Stimulated activated CD8-positive, alpha-beta memory T cell treated with anti-CD3 and anti-CD28 coated beads, Interleukin-2, amount 100 ng/mL, for 48 hours (primary cell): ENCODE measurements at places on chromosomes 2 and 18.

DNA sequence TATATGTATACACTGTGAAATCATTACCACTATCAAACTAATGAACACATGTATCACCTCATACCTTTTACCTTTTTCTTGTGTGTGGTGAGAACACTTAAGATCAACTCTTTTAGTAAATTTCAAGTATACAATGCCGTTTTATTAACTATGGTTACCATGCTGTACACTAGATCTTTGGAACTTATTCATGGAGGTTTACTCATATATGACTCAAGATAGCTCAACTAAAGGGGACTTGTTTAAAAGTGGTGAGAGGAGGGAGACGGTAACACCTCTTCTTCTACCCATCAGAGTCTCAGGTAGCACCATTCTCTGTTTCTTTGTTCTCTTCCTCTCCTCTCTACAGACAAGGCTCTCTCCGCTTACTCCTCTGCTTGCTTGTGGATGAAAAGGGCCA is 36.1 kb upstream of the TMEM178A start:
- no peak for DNase-seq

GRCh38 chr2:175575346-175576258 is 394.1 kb upstream of the ATP5MC3 start:
- DNase-seq, result no peak

GRCh38 chr2:237180987-237181386 is 95.3 kb downstream of the COPS8 start:
- no peak for DNase-seq

GRCh38 chr18:47108998-47109405 is 41.3 kb downstream of the HDHD2 start:
- no peak for DNase-seq

- DNase-seq, result no peak
Measured at GRCh38 chr2:170814533-170815230, 2.0 kb upstream of the GAD1 start.

DNA sequence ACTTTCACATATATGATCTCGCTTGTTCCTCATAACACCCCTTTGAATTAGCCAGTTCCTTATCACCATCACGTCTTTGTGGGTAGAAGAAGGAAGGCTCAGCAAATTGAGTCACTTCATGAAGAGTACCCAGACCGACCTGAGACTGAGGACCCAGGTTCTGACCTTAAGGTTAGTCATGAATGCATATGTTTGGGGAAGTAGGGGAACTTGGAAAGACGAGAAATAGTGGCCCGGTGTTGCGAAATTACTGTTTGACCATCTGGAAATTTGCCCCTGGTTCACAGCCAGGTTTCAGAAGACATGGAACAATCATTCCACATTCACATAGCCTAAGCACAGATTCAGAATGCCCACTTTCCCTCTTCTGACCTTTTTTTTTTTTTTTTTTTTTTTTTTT is 59.8 kb downstream of the MEIS1 start:
- DNase-seq, result no peak

DNA sequence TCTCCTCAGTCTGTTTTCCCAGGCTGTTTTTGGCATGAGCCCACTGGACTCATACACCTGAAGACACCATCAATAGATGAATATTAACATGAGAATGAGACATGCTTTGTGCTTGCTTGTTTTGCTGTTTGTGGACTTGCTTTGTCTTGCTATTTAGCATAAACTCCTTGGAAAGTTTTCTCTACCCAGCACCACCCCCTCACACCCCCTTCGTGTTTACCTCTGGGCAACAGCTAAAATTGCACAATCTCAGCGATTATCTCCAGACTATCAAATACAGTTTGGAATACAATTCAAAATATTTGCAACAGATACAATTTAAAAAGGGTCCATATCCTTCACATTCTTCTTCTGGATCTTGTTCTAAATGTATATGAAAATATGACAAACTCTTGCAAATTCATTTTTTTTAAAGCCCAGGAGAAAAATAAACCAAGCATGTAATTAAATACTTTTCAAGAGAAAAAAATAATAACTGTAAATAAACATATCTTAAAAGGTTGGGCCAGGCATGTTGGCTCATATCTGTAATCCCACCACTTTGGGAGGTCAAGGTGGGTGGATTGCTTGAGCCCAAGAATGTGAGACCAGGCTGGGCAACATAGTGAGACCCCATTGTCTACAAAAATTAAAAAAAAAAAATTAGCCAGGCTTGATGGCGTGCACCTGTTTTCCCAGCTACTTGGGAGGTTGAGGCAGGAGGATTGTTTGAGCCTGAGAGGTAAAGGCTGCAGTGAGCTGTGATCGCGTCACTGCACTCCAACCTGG is 32.3 kb upstream of the PMAIP1 start:
- no peak for DNase-seq

- DNase-seq, result no peak
Measured at GRCh38 chr2:68588589-68588988, 54.8 kb upstream of the PROKR1 start.

- no peak for DNase-seq
Measured at GRCh38 chr2:10272464-10272863, 30.2 kb upstream of the HPCAL1 start.

DNA sequence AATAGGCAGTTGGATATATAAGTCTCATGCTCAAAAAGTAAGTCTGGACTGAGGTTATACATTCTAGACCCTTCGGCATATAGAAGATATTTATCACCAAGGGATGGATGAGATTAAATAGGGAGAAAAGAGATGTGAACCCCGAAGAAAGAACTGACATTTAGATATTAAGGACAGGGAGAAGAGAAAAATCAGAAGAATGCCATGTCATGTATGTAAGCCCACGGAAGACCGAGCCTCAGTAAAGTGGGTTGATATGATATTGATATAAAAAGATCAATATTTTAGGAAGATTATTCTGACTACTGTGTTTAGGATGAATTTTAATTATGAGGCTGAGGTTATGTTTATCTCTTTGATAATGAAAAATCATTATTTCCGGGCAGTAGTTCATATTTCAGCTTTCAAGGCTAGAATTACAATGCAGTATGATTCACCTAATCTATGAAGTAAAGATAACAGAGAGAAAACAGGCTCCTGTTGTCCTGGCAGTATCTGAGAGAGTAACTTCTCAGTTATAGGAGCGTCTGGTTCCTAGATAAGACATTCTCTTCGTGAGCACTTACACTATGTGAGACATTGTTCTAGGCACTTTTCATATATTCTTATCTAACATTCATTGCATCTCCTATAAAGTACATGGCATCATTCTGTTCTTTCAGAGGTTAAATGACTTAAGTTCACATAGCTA is 83.0 kb downstream of the UBR3 start:
- no peak for DNase-seq

DNA sequence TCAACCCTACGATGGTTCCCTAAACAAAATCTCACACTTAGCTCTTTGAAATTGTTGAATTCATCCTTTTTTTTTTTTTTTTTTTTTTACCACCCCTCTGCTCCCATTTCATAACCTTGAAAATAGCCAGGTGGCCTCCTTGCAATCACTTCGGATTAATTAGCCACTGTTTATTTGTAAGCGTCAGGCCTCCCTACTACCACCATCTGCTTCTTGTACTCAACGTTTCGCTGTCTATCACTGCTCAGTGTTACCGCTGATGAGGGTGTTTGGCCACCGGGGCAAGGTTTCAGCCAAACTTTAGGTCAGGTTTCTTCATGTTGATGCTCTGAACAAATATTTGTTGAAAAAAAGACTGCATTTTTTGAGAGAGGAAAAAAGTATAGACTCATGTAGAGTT is 183.2 kb downstream of the EPHA4 start:
- DNase-seq, result no peak

DNA sequence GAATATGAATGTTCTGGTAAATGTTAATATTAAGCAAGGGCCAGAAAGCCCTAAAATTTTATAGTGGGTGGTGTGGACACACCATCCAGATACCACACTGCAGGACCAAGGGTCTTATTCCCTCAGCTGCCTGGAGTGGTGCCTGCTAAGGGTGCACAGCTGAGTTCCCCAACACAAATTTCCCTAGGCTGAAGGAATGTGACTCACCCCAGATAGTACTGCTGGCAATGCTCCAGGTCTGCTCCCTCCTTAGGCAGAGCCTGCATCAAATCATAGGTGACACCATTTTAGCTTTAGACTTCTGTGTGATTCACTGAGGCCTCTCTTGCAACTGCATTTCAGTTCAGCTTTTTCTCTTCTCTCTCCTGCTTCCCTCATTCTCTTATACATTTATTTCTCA is 321.1 kb downstream of the SATB2 start:
- no peak for DNase-seq

GRCh38 chr18:61710082-61710620 is 182.7 kb downstream of the RNF152 start:
- DNase-seq, result no peak

- DNase-seq, result no peak
Measured at GRCh38 chr2:50333529-50334228, 698.3 kb downstream of the NRXN1 start.

DNA sequence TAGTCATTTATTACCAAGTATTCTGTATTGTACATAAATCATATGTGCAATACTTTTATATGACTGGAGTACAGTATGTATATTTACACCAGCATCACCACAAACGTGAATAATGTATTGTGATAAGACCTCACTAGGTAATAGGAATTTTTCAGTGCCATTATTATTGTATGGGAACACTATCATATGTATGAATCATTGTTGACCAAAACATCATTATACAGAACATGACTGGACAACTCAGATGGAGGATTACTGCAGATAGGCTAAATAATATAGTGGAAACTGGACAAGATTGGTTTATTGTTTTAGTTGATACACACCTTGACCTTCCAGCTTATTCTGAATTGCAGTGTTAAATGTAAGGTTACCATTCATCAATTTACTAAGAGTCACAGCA is 33.4 kb downstream of the VAPA start:
- DNase-seq, result no peak

- no peak for DNase-seq
Measured at GRCh38 chr18:22069916-22070315, 99.5 kb upstream of the GATA6 start.

DNA sequence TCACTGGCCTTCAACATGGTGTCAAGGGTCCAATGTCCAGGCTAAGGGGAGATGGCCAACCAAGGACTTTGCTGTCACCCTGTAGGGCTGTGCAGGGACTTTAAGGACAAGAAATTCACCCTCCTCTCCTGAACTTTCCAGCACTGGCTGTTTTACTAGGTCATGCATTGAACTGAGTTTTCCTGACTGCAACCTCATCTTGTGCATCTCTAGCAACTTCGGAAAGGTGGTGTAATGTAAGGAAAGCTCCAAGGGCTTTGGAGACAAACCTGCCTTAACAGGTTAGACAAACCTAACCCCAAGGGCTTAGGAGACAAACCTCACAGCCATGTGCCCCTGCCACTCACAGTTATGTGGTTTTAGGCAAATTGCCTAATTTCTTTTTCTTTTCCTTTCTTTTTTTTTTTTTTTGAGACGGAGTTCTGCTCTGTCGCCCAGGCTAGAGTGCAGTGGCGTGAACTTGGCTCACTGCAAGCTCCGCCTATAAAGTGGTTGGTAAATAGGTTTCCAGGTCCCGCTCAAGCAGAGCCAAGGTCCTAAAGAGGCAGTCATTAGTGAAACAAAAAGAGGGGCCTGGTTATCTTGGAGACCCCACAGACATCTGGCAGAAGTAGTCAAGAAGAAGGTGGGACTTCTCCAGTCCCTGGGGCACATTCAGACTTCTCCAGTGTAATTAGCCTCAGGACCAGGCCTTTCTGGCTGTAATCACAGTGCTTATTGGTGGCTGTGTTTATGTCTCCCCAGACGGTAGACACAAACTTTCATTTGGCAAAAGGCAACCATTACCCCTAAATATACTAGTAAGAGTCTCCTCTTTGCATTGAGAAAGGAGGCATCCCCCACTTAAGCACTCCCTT is 37.6 kb upstream of the PMAIP1 start:
- DNase-seq, result no peak

DNA sequence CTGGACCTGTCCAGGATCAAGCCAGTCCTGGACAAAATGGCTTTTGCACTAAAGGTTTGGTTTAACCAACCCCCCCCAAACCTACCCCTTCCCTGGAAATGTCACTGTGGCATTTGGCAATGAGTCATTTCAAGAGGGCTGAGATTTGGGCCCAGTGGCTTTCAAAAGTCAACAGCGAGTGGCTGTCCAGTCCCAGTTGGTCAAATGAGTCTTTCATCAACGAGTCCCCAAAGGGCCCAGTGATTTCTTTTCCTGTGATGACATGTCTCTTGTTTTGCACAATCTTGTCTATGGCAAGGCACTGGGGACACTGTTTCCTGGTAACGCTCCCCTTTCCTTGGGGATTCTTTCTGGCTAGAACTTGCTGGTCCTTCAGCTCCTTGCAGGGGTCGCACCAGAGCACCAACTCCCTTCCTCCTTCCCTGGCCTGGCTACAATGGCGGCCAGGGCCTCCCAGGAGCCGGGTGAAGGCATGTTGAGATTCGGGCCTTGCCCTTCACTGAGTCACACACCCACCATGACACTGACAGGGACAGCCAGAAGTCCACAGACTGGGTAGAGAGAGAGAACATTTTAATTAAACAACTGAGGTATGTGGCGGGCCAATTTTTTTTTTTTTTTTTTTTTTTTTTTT is 87.2 kb downstream of the SMAD7 start:
- DNase-seq, result no peak

GRCh38 chr2:212536817-212537725 is 1.5 kb downstream of the ERBB4 start:
- no peak for DNase-seq

DNA sequence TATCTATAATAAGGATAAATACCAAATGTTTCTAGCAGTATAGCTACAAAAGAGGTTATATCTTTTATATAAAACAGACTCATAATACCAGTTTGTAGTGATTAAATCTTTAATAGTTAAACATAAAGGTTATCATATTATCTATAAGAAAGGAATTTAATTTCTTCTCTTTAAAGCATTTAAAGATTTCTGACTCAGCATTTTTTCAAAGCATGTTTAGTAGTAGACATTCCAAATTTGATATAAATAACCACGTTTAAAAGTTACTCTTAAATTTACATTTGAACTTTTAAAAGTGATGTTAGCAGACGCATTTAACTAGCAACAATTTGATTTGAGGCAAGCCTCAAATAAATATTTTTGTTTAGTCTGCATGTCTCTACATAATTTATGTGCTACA is 1508.0 kb upstream of the NXPH2 start:
- no peak for DNase-seq

GRCh38 chr18:55149994-55150393 is 190.7 kb upstream of the CCDC68 start:
- no peak for DNase-seq

DNA sequence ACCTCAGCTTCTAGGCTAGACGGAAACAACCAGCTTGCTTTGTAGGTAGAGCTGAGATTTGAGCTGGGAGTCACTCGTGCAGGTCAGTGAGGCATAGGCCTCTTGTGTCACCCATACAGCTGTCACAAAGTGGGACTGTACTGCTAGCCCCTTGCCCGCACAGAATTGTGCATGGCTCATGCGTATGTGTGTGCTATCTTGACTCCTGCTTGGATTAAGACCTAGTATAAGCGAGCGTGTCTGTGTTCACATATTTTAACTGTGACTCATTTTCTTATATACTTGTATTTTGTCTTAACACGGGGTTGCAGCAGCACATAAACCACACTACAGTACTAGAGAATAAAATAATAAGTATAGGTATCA is 20.1 kb downstream of the CEP68 start:
- no peak for DNase-seq

GRCh38 chr2:229431327-229431954 is 160.4 kb upstream of the PID1 start:
- DNase-seq, result no peak

GRCh38 chr2:95007822-95008221 is 17.7 kb upstream of the MAL start:
- DNase-seq, result no peak
